ENCODE measurements at places on chromosomes 4 and X.
A peak's percentile ranks its signal among the peaks of the same experiment; 100 is the strongest.

DNA sequence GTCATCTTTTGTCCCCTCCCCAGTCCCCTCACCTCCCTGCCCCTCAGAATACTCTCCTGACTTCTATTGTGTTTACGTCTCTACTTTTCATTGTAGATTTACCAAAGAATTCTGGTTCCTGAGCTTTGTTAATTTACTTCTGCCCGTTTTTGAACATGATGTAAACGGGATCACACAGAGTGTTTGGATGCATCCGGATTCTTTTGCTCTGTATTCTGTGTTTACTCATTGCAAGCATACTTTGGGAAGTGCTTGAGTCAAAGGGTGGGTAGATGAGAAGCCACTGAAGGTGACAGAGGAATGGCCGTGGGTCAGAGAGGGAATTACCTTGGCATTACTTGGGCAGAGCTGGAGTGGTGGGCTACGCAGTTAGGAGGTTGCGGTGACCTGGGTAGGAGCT, 18.0 kb downstream of the CLCN4 start:
- DNase-seq, result no peak

DNA sequence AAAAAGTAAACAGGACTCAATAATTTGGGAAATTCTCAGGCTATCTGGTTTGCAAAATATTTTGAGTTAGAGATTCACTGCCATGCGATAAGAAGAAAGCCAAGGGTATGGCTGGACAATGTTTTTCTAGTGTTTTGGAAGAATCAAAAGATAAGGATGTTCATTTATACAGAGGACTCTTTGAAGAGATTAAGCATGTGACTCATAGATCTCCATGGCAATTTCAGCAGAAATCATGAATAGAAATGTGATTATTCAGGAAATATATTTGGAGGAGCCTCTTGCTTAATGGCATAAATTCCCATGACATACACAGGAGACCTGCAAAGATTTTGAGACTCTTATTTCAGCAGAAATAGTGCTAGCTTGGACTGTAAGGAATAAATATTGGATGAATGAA, 16.7 kb upstream of the FRAS1 start:
- no peak for DNase-seq

- DNase-seq, result no peak
These were observed 510.2 kb upstream of the LCORL start for GRCh38 chr4:18531731-18532130.

DNA sequence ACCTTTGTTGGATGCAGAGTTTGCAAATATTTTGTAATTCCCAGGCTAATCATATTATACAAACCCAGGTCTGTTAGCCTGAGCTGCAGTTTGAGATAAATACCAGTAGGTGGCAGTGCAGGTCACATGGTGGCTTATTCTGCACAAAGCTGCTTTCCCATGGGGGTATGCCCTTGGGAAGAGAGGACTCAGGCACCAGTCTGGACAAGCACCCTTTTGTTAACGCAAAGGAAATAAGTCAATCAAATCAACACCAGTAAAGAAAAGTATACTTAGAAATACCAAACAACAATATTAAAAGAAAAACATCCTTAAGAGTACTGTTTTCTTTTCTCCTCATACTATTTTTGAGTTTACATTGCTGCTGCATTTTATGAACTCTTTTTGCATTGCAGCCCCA, 389.0 kb upstream of the ZFP42 start:
- peak; percentile 14 for DNase-seq

DNA sequence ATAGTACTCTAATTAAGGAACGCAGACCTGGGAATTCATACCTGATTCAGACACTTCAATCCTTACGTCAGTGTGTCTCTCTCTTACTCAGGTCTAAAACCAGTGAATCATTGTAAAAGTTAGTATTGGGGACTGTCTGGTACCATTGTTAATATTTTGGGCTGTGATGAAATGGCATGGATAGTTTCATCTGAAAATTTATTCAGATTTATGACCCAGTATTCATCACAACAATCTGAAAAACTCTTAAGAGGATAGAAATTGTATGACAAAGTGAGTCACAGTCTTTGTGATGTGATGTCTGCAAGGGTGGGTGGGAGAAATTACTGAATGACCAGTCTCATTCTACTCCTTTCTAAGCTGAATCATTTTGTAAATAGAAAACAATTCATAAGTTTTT, 10.3 kb downstream of the FGF2 start:
- DNase-seq, result no peak

DNA sequence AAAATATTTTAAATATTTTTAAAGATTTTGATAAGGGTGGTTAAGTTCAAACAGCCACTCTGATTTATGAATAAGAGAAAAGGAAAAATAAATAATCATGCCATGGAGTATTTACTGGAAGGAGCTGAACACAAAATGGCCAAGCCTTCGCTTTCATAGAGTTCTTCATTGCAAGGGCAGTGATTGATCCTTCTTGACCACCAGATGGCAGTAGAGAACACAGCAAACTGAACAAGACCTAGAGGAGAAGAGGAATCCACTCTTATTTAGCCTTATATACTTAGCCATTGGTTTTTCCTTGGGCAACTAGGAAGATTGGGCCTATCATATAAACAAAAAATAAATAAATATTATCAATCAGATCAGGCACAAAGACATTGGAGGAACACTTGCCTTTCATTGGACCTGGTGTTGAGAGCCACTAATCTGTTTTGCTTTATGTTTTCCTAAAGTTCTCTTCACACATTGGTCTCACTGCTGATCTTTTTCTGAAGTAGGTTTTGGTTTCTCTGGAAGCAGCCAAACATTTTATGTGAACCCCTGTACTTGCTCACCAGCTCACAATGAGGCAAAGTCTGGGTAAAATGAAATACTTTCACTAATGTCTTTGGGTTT, 58.1 kb upstream of the PARM1 start:
- DNase-seq, result peak; percentile 77

DNA sequence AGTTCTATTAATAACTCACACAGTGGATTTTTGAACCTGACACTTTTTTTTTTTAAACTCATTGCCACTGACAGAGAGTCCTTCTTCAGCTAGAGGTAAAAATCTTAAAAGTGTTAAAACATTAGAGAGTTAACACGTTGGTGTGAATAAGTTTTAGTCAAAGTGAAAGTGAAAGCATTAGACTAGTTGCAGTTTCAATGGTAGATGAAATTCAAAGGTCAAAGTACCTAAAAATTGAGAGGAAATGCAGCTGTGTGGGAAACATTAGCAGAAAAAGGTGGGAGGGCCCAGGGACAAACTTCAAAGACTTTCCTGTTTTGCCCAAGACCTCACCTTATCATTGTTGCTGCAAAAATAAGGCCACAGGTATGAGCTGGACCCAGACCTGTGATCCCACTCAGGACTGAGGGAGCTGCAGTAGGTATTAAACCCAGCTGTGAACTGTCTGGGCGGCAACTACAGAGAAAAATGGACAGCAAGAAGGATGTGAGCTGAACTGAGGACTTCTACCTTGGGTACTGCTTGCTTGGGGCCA, 17.6 kb upstream of the GABRA4 start:
- peak; percentile 7 for DNase-seq

DNA sequence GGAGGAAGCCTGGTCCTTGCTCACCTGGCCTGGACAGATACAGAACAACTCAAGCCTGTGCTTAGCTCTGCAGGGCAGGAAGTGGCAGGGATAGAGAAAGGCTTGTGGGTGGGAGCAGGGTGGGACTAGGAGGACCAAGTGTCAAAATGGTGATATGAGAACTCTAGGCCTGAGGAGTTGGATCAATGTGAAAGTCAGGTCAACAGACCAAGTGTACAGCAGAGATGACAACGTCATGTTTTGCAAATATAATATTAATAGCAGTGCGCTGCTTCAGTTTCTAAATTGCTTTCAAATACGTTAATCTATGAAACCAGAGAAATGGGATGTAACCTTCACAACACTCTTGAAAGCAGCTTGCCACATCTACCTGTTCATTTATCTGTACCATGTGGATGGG, 114.2 kb upstream of the MAP3K15 start:
- no peak for DNase-seq

- DNase-seq, result no peak
These were observed 60.6 kb upstream of the STX18 start for GRCh38 chr4:4602468-4602867.

DNA sequence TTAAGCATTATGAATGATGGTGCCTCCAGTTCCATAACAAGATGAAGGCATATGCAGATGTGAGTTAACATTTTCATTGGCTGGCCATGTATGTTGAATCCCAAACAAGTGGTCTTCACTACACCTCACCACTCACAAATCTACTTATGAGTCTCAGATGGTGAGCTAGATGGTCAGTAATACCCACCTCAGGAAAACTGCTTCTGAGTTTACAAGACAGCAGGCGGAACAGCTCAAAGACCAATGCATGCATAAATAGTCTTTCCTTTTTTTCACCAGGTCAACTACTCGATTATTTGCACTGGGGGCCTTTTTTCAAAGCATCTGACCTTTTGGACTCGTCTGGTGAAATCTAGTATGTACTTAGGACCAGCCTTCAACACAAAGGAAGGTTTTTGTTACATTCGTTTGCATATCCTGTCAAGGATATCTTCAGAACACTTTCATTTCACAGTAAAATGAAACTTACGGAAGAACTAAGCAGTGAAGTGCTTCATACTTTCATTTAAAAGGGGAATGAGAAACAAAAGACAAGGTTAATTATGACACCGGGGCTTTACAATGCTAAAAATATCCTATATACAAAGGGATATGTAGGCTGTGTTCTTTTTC, 23.1 kb upstream of the TLR7 start:
- DNase-seq, result no peak

DNA sequence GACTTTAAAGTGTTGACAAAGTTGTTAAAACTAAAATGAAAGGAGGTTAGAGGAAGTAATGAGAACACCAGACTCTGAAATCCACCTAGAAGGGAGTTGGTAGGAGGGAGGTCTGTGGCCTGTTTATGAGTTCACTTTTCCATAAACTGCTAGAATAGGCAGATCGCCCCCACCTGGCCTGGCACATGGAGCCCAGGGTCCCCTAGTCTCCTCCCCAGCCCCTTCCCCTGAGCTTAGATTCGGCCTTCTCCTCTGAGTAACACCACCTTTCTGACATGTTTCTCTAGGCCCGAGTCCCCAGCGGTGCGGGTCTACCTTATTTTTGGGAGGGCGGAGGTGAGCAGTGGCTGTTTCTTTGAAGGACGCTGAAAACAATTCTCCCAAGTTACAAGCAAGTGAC, 54.5 kb upstream of the FAT1 start:
- no peak for DNase-seq

DNA sequence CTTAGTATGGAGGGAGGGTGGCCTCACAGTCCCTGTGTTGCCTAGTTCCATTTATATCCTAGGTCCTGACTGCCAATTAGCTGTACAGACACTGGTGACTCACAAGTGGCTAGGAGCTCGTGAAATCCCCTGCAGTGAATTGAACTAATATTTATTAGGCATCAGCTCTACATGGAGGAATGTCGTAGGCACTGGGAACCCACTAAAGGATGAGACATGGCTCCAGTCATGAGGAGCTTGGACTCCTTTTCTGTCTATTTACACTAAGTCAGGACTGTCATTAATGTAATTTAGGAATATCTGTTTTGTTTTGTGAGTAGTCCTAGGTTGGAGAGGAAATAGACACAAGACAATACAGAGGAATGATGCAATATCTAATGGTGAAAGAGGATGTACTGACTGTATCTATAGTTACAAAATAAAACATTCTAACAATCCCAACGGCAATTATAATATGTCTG, 67.7 kb downstream of the MID1IP1 start:
- DNase-seq, result no peak

- peak; percentile 59 for DNase-seq
These were observed 63.7 kb upstream of the CD99 start for GRCh38 chrX:2627272-2627867.

DNA sequence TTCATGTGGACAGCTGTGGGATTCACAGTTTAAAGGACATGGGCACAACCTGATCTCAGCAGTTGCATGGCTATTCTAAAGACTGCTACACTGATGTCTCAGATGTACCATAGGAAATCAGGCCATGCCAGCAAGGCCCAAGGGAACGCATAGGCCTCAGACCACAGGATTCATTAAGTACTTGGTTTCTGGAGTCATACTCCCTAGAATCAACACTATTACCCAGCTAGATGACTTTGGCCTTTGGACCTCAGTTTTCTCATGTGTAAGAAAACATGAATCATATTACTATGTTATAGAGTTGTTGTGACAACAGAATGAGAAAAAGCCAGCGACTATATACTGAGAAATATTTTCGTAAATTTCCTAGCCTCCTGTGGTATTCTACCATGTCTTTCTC, 67.9 kb downstream of the NHS start:
- no peak for DNase-seq

GRCh38 chr4:24978291-24979075, 52.3 kb downstream of the LGI2 start:
- DNase-seq, result no peak

- no peak for DNase-seq
These were observed 266.0 kb downstream of the PTTG2 start for GRCh38 chr4:38226170-38226569.

- no peak for DNase-seq
These were observed 4.0 kb upstream of the C4orf17 start for GRCh38 chr4:99506781-99507180.

- no peak for DNase-seq
These were observed 6.0 kb upstream of the KLHL5 start for GRCh38 chr4:39056023-39056422.

GRCh38 chrX:136147976-136148375, 643 bp downstream of the FHL1 start:
- DNase-seq, result no peak

DNA sequence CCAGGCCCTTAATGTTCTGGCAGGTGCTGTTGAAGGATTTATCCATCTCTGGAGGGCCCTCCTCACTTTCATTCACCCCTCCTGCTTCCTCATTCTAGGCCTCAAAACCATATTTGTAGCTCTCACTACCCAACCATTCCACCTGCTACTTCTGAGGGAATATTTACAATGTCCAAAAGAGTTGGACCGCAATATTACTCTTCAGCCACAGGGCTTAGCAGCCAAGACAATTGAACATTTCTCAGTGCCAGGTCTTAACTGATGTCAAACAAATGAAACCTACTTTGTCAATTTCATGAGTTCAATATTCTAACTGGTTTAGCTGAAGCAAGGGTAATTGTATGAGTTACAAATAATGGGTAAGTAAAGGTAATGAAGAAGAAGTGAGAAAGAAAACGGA, 113.2 kb downstream of the ENOX2 start:
- DNase-seq, result no peak

DNA sequence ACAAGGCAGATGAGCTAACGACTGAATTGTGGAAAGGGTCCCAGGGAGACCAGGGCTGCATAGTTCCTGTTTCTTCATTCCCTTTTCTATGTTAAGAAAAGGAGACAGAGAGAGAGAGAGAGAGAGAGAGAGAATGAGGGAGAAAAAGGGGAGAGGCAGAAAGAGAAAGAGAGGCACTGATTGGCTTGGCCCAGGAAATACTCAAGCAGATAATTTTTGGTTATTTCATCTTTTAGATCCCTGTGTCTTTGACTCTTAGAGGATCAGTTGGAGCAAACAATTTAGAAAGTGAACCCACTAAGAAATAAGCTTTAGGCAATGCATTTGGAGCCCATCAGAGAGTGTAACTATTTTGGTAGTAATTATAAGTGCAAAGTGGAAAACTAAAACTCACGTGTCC, 103.4 kb downstream of the CEP44 start:
- no peak for DNase-seq

DNA sequence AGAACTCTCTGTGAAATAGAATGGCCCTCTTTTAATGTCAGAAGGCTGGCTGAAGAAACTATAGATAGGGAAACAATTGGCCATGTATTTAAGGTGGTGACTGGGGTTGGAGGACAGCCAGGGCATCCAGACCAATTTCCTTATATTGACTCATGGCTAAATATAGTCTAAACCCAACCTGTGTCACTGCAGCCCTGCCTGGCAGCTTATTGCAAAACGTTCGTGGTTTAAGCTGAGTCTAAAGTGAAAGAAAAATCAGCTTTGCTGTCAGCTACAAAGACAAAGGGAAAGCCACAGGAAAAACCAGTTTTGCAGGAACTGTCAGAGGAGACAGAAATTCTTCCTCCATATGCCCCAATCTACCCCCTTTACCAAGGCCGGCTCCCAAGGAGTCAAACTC, 902.8 kb upstream of the NDST4 start:
- no peak for DNase-seq

Measured in RPMI8226 (cell line).